ENCODE measurements at places on chromosomes 7 and 10.
A peak's percentile ranks its signal among the peaks of the same experiment; 100 is the strongest.

GRCh38 chr7:33325754-33326484 is 196.6 kb downstream of the BBS9 start:
- DNase-seq, result no peak

- peak; percentile 62 for DNase-seq
Measured at GRCh38 chr10:50576245-50576815, 47.4 kb downstream of the SGMS1 start.

- DNase-seq, result no peak
Measured at GRCh38 chr10:43231523-43232078, 35.3 kb downstream of the RASGEF1A start.

DNA sequence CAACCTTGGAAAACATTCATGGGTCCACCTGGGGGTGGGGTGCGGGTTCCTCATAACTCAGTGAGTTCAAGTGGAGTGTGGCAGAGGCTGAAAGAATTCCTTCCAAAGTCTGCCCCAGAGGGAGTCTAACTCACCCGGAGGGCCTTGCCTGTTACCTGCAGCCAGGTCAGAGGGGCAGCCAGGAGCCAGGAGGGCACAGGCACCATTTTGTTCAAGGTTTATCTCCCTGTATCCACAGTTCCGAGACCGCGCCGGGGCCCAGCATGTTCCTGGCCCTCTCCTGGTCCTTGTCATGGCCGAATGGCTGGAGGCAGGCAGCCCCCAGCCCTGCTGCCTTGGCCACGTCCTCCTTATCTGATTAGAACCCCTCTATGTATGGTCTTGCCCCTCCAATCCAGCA is 11.4 kb upstream of the DOCK1 start:
- no peak for DNase-seq

DNA sequence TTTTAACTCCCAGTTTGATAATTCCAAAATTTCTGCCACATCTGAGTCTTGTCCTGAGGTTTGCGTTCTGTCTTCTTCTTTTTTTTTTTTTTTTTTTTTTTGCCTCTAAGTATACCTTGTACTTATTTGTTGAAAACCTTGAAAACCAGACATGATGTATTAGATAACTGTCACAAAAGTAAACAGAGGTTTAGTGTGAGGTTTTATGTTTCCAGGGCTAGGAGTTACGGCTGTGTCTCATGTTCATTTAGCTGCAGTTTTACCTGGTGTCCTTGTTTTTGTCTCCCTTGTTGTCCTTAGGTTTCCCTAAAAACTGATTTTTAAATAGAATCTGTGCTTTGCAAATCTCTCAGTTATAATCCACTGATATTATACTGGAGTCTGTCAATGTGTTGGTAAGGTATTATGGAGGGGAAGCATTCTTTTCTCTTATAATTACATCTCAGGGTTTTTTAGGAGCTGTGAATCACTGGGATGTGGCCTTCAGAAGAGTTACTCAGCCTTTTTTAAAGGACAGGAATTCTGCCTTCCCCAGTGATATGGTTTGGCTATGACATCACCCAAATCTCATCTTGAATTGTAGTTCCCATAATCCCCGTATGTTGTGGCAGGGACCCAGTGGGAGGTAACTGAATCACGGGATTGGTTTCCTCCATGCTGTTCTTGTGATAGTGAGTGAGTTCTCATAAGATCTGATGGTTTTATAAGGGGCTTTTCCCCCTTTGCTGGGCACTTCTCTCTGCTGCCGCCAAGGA is 95.0 kb downstream of the CDCA7L start:
- DNase-seq, result no peak

GRCh38 chr7:113217314-113217713 is 99.0 kb upstream of the SMIM30 start:
- DNase-seq, result no peak

GRCh38 chr7:149872419-149873073 is 1.2 kb upstream of the ATP6V0E2 start:
- DNase-seq, result peak; percentile 70

DNA sequence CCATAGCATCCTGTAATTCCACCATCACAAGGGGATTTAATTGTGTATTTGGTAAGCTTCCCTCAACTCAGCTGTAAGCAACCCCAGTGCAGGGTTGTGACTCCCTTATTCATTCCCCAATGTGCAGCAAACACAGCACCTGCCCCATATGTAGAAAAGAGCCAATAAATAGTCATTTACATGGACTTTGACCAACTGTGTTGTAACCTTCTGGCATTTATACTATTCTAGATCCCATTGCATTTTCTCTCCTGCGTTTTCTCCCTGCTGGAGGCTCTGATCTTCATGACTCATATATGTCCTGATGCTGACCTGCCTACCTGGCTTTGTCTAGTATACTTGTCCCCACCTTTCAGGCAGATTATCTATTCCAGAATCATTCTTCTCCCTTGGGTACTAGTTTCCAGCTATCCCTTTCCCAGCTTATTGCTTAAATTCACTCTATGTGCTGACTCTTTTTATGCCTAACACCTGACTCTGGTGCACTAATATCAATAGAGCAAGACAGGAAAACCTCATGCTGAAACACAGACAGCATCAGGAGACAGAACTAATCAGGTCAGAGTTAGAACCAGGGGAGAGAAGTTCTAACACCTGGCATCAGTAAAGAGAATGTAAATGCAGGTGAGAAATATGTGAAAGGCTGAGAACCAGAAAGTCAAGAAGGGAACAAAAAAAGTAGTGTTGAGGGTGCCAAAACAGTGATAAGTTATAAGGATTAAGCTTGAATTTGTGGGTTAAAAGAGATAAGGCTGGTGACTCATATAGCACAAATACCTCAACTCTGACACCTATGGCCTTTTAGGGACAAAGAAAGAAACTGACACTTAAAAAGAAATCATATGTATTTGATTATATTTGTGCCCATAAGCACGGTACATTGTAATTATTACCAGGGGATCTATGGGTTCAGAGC is 402.7 kb downstream of the IPMK start:
- DNase-seq, result no peak

- DNase-seq, result no peak
Measured at GRCh38 chr7:39554583-39555165, 11.5 kb upstream of the YAE1 start.

- no peak for DNase-seq
Measured at GRCh38 chr7:28018020-28018419, 162.6 kb downstream of the JAZF1 start.

GRCh38 chr7:116549370-116549769 is 24.5 kb downstream of the CAV1 start:
- no peak for DNase-seq

DNA sequence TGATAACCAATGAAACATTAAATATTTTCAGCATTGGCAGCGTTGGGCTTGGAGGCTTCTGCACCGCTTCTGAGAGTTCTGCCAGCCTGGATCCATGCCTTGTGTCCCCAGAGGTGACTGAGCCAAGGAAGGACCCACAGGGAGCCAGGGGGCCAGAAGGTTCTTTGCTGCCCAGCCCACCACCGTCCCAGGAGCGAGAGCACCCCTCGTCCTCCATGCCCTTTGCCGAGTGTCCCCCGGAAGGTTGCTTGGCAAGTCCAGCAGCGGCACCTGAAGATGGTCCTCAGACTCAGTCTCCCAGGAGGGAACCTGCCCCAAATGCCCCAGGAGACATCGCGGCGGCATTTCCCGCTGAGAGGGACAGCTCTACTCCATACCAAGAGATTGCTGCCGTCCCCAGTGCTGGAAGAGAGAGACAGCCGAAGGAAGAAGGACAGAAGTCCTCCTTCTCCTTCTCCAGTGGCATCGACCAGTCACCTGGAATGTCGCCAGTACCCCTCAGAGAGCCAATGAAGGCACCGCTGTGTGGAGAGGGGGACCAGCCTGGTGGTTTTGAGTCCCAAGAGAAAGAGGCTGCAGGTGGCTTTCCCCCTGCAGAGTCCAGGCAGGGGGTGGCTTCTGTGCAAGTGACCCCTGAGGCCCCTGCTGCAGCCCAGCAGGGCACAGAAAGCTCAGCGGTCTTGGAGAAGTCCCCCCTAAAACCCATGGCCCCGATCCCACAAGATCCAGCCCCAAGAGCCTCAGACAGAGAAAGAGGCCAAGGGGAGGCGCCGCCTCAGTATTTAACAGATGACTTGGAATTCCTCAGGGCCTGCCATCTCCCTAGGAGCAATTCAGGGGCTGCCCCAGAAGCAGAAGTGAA is 93.9 kb downstream of the TACC2 start:
- no peak for DNase-seq

DNA sequence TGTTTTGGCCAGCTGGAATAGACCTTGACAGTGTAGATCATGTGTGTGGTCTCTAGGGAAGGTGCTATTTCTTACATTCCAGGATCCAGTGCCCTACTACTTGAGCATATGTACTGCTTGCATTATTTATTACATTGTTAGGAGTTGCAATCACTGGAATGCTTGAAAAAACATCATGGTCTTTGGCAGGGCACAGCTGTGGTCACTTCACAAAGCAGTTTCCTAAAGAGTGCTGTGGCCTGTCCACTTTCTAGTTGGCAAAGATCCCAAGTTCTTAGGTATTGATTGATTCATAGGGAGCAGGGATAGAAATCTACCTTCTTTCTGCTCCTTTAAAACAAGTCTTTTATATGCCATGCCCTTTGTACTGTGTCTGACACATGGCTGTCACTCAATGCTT is 4.6 kb downstream of the C7orf25 start:
- no peak for DNase-seq

DNA sequence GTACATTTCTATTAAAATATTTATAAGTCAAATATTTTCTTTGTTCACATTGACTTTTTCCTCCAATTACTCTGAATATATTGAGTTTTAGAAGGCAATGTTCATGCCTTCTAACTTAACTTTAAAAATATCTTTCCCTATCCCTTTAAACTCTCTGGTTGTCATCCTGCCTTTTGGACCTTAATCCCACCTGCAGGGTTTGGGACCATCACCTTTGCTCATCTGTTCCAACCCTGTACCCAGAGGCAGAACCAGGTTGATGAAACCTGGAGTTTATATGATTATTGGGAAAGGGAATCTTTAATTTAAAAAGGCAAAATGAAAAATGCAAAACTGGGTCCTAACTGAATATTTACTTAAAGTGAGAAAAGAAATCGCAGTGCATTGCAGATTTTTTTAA is 24.8 kb downstream of the NEUROD6 start:
- no peak for DNase-seq

GRCh38 chr10:18303851-18304801 is 163.9 kb downstream of the CACNB2 start:
- no peak for DNase-seq

DNA sequence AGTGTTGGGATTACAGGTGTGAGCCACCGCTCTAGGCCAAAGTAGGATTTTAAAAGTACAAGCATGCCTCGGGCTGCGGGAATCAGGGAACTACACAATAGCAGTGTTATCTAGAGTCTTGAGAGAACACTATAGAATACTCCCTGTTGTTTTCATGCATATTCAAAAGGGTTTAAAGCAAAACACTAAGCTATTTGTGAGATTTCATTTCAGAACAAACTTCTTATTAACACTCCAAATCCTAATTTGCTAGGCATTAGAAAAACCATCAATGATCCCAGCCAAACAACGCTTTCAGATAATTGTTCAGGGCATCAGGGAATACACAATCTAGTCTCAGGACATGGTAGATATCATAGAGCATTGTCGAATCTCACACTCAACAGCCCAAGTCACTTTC is 13.9 kb downstream of the DENND11 start:
- no peak for DNase-seq

DNA sequence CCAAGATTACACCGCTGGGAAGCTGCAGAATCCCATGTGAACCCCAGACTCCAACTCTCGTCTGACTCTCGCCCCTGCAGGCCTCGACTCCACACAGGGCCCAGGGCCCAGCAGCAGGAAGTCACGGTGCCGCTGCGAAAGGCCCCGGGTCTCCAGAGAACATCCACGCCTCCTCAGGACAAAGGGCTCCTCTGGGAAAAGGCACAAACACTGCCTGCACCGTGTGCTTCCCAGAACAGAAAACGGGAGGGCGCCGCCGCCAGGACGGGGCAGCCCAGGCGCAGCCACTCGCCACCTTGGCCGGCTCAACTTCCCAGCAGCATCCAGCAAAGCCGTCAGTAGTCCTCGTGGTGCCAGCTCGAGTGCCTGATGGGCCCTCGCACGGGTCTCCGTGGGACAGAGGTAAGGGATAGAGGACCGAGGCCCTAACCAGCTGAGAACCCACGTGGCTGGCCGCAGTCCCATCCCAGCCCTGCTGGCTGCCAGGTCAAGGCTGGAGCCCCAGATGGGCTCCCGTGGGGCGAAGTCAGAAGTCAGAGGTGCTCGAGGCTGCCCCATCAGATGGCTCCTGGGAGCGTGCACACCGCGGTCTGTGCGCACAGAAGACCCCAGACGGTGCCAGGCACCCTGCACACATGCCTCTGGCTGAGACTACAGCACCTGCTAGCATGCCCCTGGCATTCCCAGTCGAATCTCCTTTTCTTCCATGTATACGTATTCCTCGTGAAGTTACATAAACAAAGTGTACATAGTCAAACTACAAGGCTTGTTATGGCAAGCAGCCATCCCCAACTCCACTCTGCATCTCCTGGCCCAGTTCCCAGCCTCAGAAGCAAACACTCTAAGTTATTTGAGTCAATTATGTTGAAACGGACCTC is 60.2 kb downstream of the MAD1L1 start:
- DNase-seq, result no peak

GRCh38 chr10:11106621-11107374 is 89.1 kb downstream of the CELF2 start:
- DNase-seq, result no peak

DNA sequence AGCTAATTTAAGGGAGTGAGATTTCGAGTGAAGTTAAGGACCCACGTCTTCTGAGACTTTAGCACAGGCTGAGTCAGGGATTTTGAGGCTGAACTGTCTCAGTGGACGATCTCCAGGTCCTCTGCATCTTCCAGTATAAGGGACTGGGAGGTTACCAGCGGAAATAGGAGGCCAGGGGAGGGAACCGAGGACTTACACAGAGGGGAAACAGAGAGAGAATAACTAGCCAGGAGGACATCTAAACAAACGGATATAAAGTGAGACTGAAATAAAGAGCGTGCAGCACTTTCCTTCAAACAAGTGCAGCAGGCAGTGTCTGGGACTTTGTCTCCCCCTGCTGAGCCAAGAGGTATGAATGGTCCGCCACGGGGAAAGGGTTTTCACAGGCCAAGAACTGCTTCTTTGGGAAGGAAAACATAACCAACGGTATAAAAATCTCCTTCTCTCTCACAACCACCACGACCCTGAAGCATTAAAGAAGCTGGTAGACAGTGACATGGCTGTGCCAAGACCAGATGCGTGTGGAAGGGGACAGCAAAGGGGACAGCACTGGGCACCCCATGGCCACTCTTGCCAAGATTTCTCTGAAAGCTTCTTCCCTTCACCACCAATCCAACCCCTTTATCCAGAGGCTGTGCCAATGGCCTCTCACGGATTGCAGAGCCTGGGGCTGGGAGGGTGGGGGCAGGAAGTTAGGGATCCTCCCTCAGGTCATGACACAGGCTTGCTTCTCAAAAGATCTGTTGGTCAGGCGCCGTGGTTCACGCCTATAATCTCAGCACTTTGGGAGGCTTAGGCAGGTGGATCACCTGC is 72.0 kb downstream of the SLC37A3 start:
- no peak for DNase-seq

- no peak for DNase-seq
Measured at GRCh38 chr10:91571671-91572070, 61.2 kb downstream of the PPP1R3C start.
